ENCODE measurements at places on chromosomes 7 and 10.

- no peak for DNase-seq
Observed at GRCh38 chr10:62480196-62480595, 106.0 kb downstream of the ZNF365 start.

DNA sequence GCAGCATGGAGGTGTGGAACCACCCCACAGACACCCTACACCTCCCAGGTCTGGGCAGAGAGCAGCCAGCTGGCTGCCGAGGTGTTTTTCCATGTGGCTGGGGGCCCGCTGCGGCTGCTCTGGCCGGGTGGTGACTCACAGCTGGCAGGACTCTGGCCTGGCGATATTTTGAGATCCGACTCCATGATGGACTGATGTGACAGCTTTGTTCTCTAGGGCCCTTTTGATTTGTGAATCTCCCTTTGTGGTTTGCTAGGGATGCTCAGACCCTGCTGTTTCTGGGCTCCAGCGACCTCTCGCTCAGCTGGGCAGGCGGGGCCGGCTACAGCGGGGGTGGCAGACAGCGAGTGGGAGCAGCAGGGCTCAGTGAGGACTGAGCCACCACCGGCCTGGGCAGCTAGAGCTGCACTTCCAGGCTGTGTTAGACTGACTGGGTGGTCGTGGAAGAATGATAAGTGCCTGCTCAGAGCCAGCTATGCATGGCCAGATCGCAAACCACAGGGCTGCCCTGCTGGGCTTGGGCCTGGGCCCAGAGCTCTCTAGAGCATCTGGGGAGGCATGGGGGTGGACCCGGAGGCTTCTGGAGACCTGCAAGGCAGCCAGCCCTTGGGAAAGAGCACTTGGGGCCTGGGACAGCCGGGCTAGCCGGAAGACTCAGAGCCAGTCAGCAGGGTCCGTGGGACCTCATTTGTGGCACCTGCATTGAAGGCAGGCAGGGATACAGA lies 46.2 kb upstream of the GDF10 start:
- DNase-seq, result no peak

DNA sequence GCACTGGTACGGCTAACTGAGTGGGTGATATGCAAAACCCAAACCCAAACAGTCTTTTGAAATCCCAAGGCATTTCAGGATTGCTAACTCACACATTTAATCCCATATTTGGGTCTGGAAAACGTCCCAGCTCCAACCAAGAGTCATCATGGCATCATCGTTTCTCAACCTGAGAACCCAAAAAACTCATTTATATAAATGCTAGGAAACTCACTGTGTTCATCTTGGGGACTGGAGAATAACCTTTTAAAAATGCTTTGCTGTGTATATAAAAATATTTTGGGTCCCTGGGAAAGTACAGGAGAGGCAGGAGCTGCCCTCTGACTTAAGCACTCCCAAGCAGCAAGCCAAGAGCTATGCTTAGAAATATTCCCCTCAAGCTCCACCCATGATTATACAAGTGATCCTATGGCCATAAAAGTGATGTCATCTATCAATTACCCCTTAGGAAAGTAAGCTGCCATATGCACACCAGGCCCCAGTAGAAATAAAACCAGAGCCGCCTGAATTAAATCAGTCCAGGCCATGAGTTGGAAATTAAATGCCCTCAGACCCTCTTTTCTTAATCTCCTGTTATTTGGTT lies 352.1 kb downstream of the FRMD4A start:
- DNase-seq, result no peak

- no peak for DNase-seq
Observed at GRCh38 chr7:12508554-12508953, 62.0 kb upstream of the SCIN start.

DNA sequence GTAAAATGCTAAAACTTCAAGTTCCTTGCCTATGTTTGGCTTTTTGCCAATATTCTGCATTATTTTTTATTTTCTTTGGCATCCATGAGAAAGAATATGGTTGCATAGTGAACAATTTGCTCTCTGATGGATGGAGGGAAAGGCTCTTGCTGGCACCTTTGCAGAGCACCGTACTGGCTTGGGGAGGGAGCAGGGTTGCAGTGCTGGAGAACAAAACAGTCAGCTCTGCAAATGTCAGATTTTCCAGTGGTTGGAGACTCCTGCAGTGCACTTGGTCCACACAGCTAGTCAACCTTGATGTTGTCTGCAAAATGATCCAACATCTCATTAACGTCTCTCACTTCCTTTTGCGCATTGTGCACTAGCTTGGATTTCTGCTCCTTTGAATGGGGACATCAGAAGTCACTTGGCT lies 100.8 kb downstream of the ANLN start:
- no peak for DNase-seq

GRCh38 chr10:105643660-105644059 lies 1002.6 kb downstream of the SORCS3 start:
- no peak for DNase-seq

- no peak for DNase-seq
Observed at GRCh38 chr10:131725581-131726069, 175.2 kb upstream of the PPP2R2D start.

GRCh38 chr10:72353965-72354355 lies 759 bp downstream of the DNAJB12 start:
- DNase-seq, result no peak

DNA sequence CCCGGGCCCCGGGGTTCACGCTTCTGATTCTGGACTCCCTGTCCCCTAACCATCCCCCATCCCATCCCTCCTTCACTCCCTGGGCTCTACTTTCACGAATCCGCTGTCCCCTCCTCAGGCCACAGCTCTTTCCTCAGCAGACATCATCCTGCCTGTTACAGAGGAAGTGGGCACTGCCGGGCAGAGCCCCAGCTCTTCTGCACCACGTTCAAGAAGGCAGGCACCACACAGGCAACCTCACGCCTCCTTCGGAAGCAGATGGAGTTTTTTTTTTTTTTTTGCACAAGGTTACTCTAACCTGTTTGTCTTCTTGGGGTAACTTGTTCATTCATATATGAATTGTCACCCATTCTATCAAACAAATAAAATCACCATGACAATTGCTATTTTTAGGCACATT lies 17.9 kb upstream of the ZNF32 start:
- DNase-seq, result no peak

GRCh38 chr7:156162451-156162850 lies 350.2 kb upstream of the SHH start:
- no peak for DNase-seq

GRCh38 chr7:84914598-84914997 lies 272.3 kb downstream of the SEMA3D start:
- no peak for DNase-seq

DNA sequence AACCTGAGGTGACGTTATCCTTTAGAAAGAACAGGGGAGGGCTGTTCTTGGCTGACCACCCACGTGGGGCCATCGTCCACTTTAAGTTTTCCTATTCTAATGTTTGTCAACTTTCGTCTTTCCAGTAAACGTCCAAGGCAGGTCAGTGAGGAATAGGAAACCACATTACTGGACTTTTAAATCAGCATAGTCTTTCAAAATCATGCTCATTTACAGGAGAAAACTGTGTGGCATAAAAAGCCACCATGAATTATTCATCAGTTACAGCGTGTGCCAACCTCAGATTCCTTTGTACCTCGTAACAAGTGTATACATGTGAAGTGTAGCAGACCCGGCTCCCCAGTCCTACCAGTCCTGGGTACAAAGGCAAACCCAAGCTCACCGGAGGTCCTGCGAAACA lies 25.1 kb upstream of the ABLIM1 start:
- DNase-seq, result no peak

- no peak for DNase-seq
Observed at GRCh38 chr10:74018241-74018640, 20.3 kb downstream of the VCL start.

DNA sequence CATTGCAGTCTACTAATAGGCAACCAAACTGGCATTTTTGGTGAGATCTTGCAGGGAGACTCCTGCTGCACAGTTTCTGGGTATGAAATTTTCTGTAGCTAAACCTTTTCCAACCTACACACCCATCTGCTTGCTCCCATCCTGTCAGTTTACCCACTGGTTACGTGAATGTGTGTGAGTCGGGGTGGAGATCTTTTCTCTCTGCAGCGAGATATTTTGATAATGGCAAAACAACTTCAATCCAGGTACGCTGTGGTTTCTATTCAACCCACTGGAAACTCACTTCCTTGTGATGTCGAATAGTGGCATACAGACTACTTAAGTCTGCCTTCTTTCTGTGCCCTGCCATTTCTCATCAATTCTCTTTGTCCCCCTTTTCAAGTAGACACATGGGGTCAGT lies 4.5 kb downstream of the PLEKHA1 start:
- DNase-seq, result no peak
